NCI-H2029 treated with DMSO at 0.1 percent for 48 hours (cell line): ENCODE measurements at places on chromosomes 4 and X.

DNA sequence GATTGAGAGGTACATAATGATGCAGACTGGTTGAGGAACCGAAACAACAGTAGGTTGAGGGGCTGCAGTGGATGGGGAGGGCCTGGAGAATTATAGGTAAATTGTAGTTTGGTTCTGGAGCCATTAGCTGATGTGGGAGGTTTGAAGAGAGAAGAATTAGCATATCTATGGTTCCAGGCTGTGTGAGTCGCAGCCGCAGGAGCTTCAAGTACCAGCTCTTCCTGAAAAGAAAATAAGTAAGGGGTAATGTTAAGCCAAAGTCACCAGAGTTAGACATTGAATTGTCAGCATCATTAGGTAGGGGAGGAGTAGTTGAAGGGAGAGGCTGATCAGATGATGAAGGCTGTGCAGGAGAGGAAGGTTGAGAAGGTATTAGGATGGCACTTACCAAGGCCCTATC, 29.5 kb downstream of the PF4 start:
- no peak for DNase-seq

- no peak for DNase-seq
Observed at GRCh38 chrX:118548841-118549240, 53.2 kb downstream of the DOCK11 start.

DNA sequence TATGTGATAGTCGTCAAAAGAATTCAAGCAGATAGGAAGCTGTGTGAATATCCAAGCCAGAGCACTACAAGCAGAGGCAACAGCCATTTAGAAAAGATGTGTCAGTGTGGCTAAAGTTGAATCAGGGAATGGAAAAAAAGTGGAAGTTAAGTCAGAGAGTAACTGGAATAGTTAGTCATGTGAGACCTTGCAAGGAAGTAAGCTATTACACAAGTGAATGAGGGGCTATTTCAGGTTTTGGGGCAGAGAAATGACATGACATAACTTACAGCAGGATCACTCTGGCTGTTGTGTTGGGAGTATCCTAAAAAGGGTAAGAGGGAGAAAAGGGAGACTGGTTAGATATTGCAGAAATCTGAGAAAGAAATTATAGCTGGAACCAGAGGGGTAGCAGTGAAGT, 236.6 kb upstream of the PCDH18 start:
- DNase-seq, result no peak

DNA sequence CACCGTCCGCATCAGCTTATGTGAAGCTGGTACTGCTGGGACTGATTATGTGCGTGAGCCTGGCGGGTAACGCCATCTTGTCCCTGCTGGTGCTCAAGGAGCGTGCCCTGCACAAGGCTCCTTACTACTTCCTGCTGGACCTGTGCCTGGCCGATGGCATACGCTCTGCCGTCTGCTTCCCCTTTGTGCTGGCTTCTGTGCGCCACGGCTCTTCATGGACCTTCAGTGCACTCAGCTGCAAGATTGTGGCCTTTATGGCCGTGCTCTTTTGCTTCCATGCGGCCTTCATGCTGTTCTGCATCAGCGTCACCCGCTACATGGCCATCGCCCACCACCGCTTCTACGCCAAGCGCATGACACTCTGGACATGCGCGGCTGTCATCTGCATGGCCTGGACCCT, 5.5 kb upstream of the TSPYL2 start:
- DNase-seq, result no peak
